T-cell (primary cell): ENCODE measurements at places on chromosomes 12 and 14. TPM values are rescaled to one million over a fixed set of nuclear protein-coding genes. Genes with fewer than 3 reads are reported as not detected.

RIPK3 gene
- total RNA-seq, result 33.7 TPM

DNA sequence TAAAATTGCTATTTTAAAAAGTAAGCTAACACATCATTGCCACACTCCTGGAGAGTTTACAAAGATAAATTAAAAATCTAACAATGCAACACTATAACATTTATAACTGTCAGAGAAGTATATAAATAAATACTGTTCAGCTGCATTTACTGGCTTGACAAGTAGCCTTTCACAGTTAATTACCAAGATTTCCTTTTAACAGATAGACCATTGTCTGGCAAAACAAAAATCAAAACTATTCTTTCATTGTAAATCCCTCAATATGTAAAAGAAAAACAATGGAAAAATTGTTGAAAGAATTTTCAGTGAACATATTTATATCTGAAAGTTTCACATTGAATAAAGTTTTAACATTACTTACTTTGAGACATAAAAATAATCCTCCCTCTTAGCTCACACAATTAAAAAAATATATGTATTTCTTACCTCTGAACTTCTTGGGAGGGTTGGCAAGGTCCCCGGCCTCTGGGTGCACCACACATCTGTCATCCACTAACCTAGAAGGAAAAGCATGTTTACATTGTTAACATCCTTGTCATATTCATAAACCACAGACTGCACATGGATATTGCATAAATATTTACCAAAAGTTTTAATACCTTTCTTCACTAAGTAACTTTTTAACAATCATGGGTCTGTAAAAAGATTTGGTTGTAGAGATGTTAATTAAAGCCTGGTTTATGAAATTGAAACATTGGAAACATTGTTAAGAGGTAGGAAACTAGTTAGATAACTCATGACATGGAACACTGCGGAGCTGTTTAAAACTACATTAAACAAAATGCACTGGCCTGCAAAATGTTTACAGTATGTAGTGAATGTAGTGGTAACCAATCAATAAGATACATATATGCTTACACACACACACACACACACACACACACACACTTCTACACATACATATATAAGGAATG is 43.0 kb downstream of the ITPR2 start:
- H3K27ac ChIP-seq, result no peak overlapping the region
- no peak for DNase-seq
- no peak overlapping the region for H3K4me3 ChIP-seq

DNA sequence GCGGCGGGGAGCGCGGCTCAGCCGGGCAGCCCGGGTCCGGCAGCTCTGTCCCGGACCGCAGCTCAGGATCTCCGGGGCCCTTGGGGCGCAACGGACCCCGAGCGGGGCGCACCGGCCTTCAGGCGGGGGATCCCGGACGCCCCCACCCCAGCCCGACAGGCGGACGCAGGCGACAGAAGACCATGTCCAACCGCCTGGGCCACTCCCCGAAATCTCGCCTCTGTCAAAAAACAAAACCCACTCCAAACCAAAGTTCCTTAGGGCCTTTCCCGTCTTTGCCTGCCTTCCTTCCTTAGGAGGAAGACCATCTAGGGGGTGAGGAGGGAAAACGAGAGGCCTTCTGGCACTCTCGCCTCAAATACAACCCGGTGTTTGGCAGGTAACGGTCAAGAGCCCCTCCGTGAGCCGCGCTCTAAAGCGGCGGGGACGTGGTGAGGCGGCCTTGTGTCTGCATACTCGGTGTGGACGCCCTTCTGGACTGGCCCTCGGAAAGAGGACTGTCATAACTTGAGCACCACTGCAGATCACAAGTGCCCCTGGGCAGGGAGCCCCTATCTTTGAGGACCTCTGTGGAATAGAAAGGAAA is 604 bp downstream of the HCFC2 start:
- peaks cover 8% of the 10 kb centered on the region for H3K36me3 ChIP-seq
- H3K4me1 ChIP-seq, result peaks cover 13% of the 10 kb centered on the region
- H3K4me3 ChIP-seq, result peak overlapping the region; percentile 92
- DNase-seq, result no peak

TAS2R8 gene
- not detected for total RNA-seq

- no peak overlapping the region for H3K27ac ChIP-seq
- H3K36me3 ChIP-seq, result no peaks in the 10 kb centered on the region
- H3K4me1 ChIP-seq, result no peaks in the 10 kb centered on the region
- DNase-seq, result no peak
- H3K4me3 ChIP-seq, result no peak overlapping the region
Observed at GRCh38 chr14:100767003-100767787, 40.5 kb downstream of the DLK1 start.

- no peak overlapping the region for H3K4me3 ChIP-seq
- no peak for DNase-seq
- H3K27me3 ChIP-seq, result no peaks in the 10 kb centered on the region
Observed at GRCh38 chr14:61603736-61604135, 91.6 kb upstream of the HIF1A start.

- H3K4me3 ChIP-seq, result no peak overlapping the region
- H3K27me3 ChIP-seq, result no peaks in the 10 kb centered on the region
- no peaks in the 10 kb centered on the region for H3K36me3 ChIP-seq
- no peak for DNase-seq
- H3K4me1 ChIP-seq, result no peaks in the 10 kb centered on the region
Observed at GRCh38 chr12:92668739-92669138, 34.0 kb upstream of the PLEKHG7 start.

CLEC4C gene
- not detected for total RNA-seq

DNA sequence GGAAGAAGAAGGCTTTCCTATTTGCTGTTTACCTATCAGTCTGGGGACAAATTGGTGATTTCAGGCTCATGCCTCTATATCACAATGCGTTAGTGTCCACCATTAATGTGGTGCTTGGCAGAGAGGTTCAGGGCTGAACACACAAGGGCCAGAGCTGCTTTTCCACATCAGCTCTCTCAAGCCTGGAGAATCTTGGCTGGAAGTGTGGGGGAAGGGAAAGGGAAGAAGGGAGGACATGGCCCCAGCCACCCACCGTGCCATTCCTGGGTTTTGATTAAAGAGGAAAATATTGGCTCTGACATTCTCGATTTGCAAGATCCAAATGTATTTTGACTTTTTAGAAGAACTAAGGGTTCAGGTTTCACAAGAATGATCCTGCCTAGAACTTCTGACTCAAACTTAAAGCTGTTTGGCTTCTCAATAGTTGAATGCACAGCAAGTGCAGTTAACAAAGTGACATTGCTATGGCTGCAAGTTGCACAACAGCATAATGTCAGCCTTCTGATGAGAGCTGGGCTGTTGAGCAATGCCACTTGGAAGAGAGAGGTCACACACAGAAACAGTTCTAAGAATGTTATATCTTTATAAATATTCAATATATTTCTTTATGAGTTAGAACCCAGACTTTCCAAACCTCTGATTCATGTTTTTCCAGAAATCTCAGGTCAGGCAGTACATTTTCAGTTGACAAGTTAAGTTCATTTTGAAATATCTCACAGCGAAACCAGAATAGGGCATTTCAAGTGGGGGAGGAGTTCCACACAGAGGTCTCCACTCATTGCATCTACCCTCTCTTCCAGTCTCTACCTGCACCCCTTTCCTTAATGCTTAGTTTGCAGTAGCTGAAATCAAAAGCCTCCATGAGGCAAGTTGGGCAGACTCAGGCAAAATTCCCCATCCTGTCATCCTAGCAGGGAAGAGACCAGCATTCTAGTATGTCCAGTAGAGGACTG is 25.3 kb downstream of the IGF1 start:
- H3K27me3 ChIP-seq, result no peaks in the 10 kb centered on the region
- H3K36me3 ChIP-seq, result no peaks in the 10 kb centered on the region
- H3K4me1 ChIP-seq, result no peaks in the 10 kb centered on the region
- H3K27ac ChIP-seq, result no peak overlapping the region
- no peak for DNase-seq

GRCh38 chr14:90905531-90905930 is 89.3 kb upstream of the TTC7B start:
- no peaks in the 10 kb centered on the region for H3K36me3 ChIP-seq
- no peaks in the 10 kb centered on the region for H3K4me1 ChIP-seq
- no peaks in the 10 kb centered on the region for H3K27me3 ChIP-seq

DNA sequence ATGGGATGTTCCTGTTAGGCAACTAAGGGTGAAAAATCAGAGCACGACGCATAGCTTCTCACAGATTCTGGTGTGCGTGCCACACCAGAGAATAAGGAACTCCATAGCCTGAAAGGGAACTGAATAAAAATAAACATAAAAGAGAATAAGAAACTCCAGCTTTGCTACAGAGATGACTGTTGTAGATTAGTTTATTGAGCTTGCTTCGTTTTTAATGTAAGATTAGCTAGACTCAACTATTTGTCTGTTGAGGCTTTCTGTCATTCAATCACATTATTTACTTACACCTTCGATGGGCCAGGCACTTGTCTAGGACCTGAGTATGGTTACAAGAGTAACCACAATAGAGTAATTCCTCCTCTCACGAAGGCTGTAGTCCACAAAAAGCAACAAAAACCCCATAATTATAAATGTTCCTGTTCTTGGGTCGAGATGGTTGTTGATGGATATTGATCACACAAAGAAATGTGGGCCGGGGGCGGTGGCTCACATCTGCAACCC is 807 bp upstream of the ZCCHC8 start:
- peak overlapping the region; percentile 83 for H3K27ac ChIP-seq
- no peaks in the 10 kb centered on the region for H3K27me3 ChIP-seq
- H3K4me1 ChIP-seq, result peaks cover 32% of the 10 kb centered on the region
- DNase-seq, result no peak

DNA sequence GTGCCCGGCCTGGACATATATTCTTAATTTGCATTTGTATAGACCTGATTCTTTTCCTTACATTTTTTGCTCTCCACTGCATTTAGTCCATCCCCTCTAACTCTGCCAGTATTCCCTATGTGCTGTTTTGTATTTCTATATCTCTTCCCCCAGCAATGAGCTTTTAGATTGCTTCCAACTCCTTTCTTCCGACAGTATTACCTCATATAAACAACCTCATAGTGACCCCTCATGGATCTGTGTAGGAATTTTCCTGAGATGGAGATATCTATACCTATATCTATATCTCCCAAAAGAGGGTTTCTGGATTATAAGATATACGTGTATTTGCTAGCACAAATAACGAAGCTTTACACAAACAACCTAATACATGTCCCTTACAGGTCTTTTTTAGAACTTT is 161.9 kb downstream of the CRADD start:
- H3K27ac ChIP-seq, result no peak overlapping the region
- no peaks in the 10 kb centered on the region for H3K4me1 ChIP-seq
- no peaks in the 10 kb centered on the region for H3K27me3 ChIP-seq
- H3K4me3 ChIP-seq, result no peak overlapping the region
- DNase-seq, result no peak

- H3K36me3 ChIP-seq, result no peaks in the 10 kb centered on the region
- DNase-seq, result no peak
- no peaks in the 10 kb centered on the region for H3K27me3 ChIP-seq
- peaks cover 42% of the 10 kb centered on the region for H3K4me1 ChIP-seq
- no peak overlapping the region for H3K4me3 ChIP-seq
- H3K27ac ChIP-seq, result no peak overlapping the region
Observed at GRCh38 chr12:57775563-57776246, 3.3 kb downstream of the EEF1AKMT3 start.

GRCh38 chr14:95062946-95063345 is 94.4 kb downstream of the DICER1 start:
- no peak for DNase-seq
- peaks cover 8% of the 10 kb centered on the region for H3K4me1 ChIP-seq
- H3K36me3 ChIP-seq, result no peaks in the 10 kb centered on the region

DNA sequence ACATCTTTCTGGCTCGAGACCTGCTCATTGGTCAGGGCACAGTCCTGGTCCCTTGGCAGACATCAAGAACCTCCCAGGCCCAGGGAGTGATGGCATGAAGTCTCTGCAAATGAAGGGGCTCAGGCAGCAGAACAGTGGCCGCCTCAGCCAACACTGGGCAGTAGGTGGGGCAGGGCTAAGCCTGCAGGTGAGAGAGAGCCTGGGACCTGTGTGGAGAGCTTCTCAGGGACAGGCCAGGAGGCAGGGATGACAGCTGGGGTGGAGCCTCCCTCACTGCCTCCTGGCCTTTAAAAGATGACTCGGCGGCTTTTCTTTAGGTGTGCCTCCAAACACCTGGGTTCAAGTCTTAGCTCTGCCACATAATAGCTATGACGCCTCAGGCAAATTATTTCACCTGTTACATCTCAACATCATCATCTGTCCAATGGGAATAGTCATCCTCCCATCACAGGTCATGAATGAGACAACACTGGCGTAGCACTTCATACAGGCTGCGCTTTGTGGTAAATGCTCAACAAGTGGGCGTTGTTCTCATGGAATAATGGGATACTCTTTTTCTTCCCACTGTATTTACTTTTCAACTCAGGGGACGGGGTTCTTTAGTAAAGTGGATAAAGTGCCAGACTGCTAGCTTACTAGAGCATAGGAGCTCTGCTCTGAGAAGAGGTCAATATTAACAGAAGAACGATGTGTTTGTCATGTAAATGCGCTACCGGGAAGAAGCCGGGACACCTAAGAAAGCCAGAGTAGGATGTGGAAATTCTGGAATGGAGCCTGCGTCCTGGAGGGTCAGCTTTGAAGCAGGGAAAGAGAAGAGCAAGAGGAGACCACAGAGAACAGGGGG is 277.4 kb downstream of the FOXN3 start:
- DNase-seq, result no peak
- no peak overlapping the region for H3K4me3 ChIP-seq
- H3K27ac ChIP-seq, result no peak overlapping the region
- no peaks in the 10 kb centered on the region for H3K27me3 ChIP-seq
- H3K36me3 ChIP-seq, result no peaks in the 10 kb centered on the region

- H3K27ac ChIP-seq, result no peak overlapping the region
- no peaks in the 10 kb centered on the region for H3K4me1 ChIP-seq
- H3K27me3 ChIP-seq, result no peaks in the 10 kb centered on the region
- H3K4me3 ChIP-seq, result no peak overlapping the region
- no peak for DNase-seq
Observed at GRCh38 chr12:20493934-20494333, 125.6 kb downstream of the PDE3A start.

- peaks cover 23% of the 10 kb centered on the region for H3K4me1 ChIP-seq
- H3K27me3 ChIP-seq, result no peaks in the 10 kb centered on the region
- no peaks in the 10 kb centered on the region for H3K36me3 ChIP-seq
- DNase-seq, result peak; percentile 49
- H3K4me3 ChIP-seq, result no peak overlapping the region
- peak overlapping the region; percentile 74 for H3K27ac ChIP-seq
Observed at GRCh38 chr12:94282675-94283074, 134.3 kb downstream of the PLXNC1 start.

DNA sequence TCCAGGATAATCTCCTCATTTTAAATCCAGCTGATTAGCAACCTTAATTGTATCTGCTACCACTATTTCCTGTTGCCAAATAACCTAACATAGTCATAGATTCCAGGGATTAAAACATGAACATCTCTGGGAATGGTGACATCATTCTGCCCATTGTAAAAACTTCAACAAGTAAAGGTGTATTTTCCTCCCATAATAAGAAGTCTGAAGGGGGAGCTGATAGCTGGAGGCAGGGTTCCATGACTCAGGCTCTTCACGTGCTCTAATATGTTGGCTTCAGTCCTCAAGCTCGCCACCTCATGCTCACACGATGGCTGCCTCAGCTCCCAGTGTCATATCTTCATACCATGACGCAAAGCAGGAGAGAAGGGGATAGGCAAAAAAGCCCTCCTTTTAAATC is 172.0 kb upstream of the VASH1 start:
- H3K27me3 ChIP-seq, result no peaks in the 10 kb centered on the region
- H3K36me3 ChIP-seq, result no peaks in the 10 kb centered on the region
- no peak overlapping the region for H3K4me3 ChIP-seq
- no peak overlapping the region for H3K27ac ChIP-seq

GRCh38 chr14:90295870-90296516 is 35.7 kb downstream of the NRDE2 start:
- DNase-seq, result no peak
- H3K27ac ChIP-seq, result no peak overlapping the region
- peaks cover 14% of the 10 kb centered on the region for H3K36me3 ChIP-seq
- no peaks in the 10 kb centered on the region for H3K4me1 ChIP-seq

BEGAIN gene
- total RNA-seq, result 1.9 TPM

- DNase-seq, result no peak
- peaks cover 34% of the 10 kb centered on the region for H3K27me3 ChIP-seq
- H3K4me1 ChIP-seq, result no peaks in the 10 kb centered on the region
Observed at GRCh38 chr12:2319737-2320506, 267.1 kb downstream of the CACNA1C start.
